ENCODE measurements at places on chromosomes 13 and 19.
A peak's percentile ranks its signal among the peaks of the same experiment; 100 is the strongest.

DNA sequence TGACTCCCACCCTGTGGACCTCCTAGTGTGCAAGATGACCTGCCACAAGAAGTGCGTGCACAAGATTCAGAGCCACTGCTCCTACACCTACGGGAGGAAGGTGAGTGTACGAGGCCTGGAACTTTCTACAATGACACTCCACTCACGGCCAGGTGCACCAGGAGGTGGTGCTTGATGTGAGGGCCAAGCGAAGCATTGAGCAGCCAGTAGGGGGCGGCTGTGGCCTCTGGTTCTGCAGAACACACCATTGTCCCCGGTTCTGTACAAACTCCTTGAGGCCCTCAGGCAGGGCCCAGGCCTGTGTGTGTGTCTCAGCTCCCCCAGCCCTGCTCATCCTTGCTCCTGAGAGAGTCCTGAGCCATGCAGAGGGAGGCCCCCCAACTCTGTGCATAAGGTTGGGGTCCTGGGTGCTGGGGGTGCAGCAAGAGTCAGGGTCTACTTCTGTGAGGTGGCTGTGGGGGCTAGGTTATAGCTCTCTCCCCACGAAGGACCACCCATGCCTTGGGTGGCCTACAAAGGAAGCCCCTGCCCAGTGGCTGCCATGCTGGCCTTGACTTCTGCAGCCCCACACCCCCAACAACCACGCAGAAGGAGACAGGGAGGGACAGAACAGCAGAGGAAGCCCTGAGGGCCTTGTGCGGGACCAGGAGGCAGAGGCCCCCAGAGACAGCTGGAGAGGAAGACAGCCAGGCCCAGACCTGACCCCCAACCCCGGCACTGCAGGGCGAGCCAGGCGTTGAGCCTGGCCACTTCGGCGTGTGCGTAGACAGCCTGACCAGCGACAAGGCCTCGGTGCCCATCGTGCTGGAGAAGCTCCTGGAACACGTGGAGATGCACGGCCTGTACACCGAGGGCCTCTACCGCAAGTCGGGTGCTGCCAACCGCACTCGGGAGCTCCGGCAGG is 9.7 kb upstream of the USE1 start:
- peak; percentile 61 for DNase-seq

DNA sequence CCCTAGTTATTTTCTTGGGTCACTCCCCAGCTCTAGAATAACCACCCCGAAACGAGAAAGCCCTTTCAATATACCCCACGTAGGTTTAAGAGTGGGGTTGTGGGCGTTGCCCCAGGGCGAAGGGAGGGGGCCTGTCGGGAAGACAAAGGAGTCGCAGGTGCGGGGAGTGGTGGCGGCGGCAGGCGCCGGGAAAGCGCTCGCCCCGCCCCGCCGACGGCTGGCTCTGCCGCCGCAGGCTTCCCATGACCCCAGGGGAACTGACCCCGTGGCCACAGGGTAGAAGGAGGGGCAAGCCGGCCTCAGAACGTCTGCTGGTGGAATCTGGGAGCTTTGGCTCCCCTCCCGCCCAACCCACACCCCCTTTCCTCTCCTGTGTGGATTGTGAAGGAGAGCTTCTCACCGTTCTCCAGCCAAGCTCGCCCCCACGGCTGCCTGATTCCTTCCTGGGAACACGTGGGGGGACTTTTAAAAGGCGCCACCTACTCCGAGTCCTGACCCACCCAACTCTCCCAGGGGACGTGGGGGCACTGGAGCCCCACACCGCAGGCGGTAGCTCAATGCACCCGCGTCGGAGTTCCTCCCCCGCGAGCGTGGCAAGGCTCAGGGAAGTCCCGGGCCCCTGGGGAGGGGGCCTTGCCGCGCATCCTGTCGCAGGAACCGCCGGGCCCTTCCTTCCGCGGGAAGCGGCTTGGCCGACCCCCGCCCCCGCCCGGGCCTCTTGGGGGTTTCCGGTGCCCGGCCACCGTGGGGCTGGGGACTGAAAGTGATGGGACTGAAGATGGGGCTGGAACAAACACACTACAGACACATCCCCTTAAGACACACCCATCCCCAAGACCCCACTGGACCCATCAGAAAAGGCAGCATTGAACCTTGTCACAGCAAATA is 5.5 kb downstream of the IER2 start:
- peak; percentile 76 for DNase-seq

DNA sequence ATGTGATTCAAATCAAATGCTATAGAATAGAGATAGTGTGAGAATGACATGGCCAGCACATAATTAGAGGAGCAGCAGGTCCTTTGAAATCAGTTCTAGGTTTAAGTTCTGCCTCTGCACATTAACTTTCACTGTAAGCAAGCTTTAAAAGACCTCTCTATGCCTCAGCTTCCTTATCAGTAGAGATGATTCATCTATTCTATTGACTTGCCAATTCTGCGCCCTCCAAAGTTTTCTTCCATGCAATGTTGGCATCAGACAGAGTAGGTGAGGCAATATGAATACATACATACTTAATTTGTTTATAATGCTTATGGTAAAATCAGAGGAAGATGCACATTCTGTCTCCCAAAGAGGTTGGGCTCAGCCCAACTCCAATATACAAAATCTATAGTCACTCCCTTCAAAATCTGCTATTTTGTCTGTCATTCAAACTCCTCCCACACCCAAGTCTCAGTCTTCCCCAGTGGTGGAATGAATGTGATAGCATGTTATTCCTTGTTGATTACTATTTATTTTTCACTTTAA is 525.5 kb downstream of the RFC3 start:
- DNase-seq: no peak

- DNase-seq: no peak
These were observed 64.1 kb downstream of the TPT1 start for GRCh38 chr13:45276913-45277312.

- no peak for DNase-seq
These were observed 10.2 kb downstream of the LCP1 start for GRCh38 chr13:46171739-46172138.

DNA sequence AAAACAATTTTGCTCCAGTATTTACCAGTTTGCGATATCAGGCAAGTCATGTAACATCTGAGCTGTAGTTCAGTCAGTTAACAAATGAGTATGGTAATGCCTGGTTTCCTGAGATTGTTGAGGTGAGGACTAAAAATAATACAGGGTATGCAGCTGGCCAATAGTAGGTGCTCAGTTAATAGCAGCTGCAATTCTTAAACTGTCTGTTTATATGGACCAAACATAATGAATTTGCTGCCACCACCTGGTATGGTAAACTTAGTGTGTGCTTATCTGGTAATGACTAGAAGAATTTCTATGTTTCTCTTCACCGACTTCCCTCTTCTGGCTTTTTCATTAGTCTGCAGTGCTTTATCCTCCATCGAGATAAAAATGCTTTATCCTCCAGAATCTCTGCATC is 9.1 kb downstream of the ZMYM2 start:
- DNase-seq: no peak

DNA sequence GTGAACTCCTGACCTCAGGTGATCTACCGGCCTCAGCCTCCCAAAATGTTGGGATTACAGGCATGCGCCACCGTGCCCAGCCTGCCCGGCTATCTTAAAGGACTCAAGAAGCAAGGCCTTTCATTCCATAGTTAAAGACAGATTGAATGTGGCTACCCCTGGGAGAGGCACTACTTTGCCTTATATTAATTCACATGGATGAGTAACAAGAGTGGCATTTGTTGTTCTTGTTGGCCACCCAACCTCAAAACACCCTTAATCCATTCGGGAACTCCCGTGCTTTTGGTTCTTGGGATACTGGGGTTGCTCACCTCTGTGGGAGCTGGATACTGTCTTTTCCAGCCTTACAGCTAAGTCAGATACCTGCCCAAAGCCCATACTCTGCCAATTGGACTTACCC is 34.4 kb upstream of the ABCC4 start:
- no peak for DNase-seq

GRCh38 chr19:12899891-12900518 is 9.0 kb downstream of the GCDH start:
- no peak for DNase-seq

- no peak for DNase-seq
These were observed 157.5 kb downstream of the PCDH20 start for GRCh38 chr13:61258185-61258584.

GRCh38 chr13:62092536-62092935 is 676.9 kb upstream of the PCDH20 start:
- no peak for DNase-seq

GRCh38 chr19:29566496-29567054 is 39.5 kb upstream of the POP4 start:
- DNase-seq: no peak

GRCh38 chr19:28961772-28962500 is 251.0 kb downstream of the UQCRFS1 start:
- no peak for DNase-seq

- DNase-seq: no peak
These were observed 2.7 kb upstream of the ELAVL3 start for GRCh38 chr19:11483366-11484111.

DNA sequence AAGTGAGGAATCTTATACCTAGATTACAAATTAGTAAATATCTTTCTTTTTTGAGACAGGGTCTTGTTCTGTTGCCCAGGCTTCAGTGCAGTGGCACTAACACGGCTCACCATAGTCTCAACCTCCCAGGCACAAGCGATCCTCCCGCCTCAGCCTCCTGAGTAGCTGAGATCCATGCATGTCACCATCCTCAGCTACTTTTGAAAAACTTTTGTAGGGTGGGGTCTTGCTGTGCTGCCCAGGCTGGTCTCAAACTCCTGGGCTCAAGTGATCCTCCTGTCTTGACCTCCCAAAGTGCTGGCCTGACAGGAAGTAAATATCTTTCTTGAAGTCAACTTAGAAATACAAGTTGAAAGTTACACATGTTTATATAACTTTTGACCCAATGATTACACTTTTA is 20.0 kb upstream of the CEACAM20 start:
- DNase-seq: no peak

DNA sequence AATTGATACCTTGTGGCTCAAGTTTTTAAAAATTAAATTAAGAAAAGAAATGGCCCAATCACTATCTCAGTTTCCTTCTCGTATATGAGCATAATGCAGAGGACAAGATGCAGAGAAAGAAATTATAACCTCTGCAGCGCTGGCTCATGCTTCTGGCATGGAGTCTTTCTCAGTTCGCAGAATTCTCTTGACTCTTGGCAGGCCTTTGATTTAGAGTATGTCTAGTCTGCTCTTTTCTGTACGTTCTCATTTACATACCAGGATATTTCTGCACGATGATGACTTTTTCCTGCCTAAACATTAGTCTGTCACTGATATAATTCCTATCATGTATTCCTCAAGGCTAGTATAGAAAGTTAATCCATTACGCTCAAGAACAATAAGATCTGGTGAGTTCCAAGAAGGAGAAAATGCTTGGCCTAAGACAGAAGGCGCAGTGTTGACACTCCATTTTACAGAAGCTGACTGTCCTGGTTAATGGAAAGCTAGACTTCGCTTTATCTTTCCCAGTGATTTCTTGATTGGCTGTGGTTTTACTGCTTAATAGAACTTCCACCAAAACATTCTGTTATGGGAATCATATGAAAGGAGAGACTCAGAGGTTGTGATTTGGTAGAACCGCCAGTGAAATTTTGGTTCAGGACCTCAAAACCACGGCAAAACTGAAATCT is 1.7 kb upstream of the SMAD9 start:
- no peak for DNase-seq

DNA sequence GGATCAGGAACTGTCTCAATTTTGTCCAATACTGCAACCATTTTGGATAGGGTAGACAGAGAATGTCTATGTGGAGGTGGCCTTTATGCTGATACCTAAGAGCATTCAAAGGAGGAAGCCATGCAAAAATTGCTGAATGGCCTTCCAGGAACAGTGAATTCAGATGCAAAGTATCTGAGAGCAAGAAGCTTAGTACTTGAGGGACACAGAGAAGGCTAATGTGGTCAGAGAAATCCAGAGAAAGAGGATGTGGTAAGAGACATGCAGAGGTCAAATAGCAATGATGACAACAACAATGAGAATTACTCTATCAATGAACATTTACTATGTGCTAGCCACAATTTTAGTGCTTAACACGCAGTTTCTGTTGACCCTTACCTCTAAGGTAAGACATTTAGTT is 785.6 kb upstream of the KLHL1 start:
- DNase-seq: no peak

- DNase-seq: no peak
These were observed 2.2 kb downstream of the ANKRD10 start for GRCh38 chr13:110912651-110913051.

DNA sequence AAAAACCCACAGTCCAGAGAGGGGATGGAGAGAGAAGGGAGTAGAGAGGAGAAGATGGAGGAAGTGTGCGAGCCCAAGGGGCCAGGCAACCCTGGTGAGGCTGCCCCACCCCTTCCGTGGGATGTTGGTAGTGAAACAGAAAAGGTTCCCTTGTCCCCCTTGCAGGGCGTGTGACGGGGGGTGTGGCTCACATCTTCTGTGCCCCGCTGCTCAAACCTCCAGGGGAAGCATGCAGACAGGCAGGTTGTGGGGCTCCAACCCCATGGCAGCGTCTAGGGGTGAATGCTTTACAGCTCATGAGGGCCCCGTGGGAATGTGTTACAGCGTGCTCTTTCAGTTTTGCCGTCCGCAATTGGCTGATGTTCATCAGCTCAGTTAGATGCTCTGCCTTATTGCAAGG is 14.7 kb upstream of the EVI5L start:
- no peak for DNase-seq

GRCh38 chr13:75612354-75612753 is 23.8 kb upstream of the LMO7 start:
- DNase-seq: no peak

GRCh38 chr19:47111682-47112165 is 1.9 kb downstream of the ZC3H4 start:
- DNase-seq: no peak

- peak; percentile 29 for DNase-seq
These were observed 50.6 kb downstream of the CELF5 start for GRCh38 chr19:3274942-3275582.

All from stimulated activated naive CD4-positive, alpha-beta T cell (primary cell).